8988T (cell line): ENCODE measurements at places on chromosomes 7 and 10.

DNA sequence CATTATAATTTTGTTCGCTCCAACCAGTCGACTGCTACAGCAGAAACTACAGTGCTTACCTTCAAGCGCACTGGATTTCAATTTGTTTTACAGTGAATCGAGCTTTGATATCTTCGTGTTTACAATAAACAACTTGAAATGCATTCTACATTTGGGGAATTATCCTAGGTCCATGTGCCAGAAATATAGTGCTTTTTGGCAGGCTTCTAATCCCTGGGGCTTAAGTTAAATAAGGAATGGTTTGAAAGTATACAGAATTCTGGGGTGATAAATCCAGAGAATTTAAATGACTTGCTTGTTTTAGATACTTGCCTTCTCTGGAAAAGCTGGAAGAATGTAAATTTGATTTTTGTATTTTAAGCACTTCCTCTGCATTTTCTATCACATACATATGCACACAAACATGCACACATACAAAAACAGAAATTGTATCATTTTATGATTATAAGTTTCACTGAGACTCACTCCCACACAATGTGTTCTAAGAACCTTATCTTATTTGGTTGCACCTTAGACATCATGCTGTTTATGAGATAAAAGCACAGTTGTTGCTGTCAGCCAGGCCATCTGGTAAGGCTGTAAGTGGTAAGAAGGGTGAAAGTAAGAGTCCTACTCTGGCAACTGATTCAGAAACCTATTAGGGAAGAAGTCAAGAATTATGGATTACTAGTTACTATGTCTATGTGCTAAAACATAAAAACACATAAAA, 347.2 kb upstream of the KCND2 start:
- no peak for DNase-seq

DNA sequence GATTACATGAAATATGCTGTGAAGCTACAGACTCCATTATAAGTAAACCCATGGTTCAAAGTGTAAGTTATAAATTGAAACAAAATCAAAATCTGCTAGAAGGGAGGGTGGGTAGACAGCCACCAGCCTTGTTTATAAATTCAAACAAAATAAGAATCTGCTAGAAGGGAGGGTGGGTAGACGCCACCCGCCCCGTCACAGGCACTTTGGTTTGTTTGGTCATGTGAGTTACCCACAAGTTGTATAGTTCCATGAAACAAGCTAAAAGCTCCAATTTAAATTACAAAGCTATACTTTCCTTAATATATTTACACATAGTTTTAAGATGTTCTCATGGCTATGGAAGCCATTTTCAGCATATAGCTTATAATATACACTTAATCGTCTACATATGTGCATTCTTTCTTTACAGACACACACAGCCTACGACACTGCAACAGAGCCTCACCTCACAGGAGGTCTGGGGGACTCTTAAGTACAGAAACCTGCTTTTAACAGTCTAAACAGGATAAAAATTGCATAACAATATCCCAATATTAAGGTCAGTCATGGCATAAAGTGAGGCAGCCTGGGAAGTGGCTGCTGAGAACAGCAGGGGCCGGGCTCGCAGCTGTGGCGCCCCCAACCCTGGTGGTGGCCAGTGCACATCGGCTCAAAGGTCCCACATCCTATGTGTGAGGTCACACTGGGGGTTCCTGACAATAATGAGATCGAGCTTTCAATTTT, 28.1 kb upstream of the NCAPG2 start:
- DNase-seq, result no peak

DNA sequence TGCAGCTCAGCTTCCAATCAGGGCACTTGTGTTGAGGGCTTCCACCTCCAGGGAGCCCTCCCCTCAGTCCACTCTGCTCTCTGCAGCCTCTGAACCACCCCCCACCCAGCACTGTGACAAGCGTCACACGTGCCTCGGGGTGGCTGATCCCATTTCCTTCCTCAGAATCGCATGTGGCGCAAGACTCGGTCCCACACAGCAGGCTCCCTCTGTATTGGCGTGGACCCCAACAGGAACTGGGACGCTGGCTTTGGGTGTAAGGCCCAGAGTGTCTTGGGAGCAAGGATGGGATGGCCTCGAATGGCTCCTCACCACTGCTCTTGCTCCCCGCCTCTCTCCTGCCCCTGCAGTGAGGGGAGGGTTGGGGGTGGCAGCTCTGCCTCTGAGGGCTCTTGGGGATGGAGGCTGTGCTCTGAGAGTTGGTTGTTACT, 4.1 kb downstream of the CPA1 start:
- DNase-seq, result no peak

DNA sequence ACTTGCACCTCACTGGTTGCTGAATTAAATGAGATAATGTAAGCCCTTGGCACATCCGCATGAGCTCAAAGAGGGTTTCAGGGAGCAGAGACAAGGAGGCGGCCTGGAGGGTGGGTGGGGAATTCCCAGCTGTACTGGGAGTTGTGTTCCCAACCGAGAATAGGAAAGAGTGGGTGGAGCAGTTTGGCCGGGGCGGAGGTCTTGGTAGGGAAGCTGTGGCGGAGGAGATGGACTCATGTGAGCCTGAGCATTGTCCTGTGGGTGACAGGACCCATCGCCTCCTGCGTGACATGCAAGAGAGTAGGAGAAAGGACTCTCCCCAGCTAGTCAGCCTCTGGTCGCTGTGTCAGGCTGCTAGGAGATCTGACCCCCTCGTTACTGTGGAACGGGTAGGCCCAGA, 41.0 kb upstream of the SAMD8 start:
- no peak for DNase-seq
